ENCODE measurements at places on chromosomes 3 and 15. TPM values are rescaled to one million over a fixed set of nuclear protein-coding genes. Genes with fewer than 3 reads are reported as not detected.

MEX3B gene
- 6.4 TPM for total RNA-seq

GPR62 gene
- under 0.01 TPM for total RNA-seq

KLHL40 gene
- total RNA-seq = not detected

SEMA3F gene
- total RNA-seq = 0.32 TPM

MYRIP gene
- total RNA-seq = not detected
